ENCODE measurements at places on chromosomes 2 and 18.

DNA sequence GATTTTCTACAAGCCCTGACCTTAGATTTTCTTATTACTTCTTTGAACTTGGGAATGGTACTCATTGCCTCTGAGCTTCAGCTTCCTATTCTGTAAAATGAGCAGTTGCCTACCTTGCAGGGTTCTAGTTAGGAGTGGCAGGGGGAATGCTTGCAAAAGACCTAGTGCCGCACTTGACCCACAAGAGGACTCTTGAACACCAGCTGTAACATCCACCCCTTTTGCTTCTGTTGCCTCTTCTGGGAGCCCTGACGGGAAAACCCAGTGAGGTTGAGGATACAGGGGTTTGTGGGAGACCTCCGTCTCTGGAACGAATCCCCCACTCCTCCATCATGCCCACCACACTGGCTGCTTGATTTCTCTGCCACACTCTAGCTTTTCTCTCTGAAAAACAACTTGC is 27.1 kb upstream of the LBH start:
- no peak for DNase-seq

DNA sequence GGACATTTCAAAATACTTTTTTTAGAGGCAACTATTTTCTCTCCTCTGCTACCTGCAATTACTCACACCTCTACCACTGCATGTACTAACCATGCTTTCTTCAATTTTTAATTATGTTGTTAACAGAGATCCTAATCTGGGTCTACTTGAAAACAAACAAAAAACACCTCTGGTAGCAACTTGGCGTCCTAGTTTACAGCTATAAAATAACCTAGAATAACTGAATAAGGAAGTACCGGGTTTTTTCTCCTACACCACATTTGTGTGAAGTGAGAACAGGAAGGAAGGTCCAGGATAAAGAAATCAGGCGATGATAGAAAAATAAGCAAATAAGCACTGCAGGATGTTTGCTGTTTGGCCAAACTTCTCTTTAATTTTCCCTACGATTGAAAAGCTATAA is 633.5 kb downstream of the LRP1B start:
- no peak for DNase-seq

- peak; percentile 82 for DNase-seq
These were observed 4.6 kb upstream of the SDC1 start for GRCh38 chr2:20229322-20230113.

DNA sequence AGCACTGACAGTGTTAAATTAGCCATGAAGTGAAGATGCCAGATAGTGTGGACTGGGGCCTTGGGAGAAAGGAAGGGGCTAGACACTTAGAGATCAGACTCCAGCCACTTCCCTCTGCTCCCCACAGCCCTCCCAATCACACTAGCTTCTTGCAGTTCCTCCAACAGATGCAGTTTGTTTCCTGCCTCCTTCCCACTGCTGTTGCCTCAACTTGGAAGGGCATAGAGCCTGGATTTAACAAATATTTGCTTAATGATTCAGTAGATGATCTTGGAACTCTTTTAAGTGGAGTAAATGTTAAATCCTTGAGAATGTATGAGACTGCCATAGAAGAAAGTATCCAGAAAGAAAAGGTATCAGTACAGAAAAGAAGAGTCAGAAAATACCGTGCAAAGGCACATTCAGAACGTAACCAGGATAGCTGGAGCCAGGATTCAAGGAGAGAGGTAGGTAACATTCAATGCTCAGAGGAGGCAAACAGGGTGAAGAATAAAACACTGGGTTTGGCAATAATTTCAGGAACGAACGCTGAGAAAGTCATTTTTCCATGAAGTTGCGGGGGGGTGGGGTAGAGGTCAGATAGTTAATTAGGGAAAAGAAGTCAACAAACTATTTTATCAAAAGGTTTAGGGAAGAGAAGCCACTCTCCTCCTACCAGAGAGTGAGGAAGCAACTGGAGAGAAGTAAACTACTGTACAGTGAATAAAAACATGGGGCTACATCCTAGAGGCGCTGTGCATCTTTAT is 1.3 kb upstream of the BZW1 start:
- peak; percentile 81 for DNase-seq

DNA sequence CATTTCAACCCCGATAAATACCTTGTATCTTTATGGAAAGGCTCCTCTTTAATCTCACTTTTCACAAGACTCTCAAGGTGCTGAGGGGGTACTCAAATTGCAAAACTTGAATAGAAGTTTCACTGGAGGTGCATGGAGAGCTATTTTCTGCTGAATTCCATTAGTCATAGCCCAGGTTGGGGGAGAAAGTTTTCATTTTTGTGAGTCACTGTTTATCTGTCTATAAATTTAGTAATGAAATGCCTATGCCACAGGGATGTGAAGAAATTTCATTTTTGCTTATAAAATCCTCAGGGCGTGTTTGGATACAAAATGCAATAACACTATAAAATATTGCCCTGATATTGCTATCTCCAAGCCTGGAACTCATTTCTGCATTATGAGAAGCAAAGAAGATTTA is 346.3 kb downstream of the LRATD1 start:
- peak; percentile 16 for DNase-seq

GRCh38 chr18:57995331-57995730 is 48.7 kb upstream of the NEDD4L start:
- no peak for DNase-seq

DNA sequence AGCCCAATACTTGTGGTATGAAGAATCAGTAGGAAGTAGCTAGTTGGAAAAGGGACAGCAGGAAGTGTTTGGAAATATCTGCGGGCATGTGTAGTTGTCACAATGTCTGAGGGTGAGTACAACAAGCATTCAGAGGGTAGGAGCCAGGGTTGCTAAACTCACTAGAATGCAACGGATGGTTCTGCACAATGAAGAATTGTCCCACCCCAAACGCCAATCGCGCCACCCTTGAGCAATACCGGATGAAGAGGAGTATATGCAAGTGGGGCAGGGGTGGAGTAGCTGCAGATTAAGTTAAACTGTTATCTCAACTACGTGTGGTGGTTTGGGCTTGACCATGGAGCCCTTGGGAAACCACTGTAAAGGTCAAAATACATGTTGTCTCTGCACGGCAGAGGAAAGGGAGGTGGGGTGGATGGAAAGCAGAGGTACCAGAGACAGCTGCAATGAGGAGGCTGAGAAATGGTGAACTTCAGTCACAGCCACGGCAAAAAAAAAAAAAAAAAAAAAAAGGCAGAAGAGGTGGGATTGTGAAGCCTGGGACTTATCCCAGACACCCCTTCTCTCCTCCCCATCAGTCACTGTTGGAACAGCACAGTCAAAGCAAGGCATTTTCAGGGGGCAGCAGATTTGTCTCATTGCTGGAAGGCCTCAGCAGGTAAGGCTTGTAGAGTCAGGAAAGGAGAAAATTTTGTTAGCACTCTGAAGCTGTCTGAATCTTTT is 5.2 kb downstream of the CCL20 start:
- no peak for DNase-seq

DNA sequence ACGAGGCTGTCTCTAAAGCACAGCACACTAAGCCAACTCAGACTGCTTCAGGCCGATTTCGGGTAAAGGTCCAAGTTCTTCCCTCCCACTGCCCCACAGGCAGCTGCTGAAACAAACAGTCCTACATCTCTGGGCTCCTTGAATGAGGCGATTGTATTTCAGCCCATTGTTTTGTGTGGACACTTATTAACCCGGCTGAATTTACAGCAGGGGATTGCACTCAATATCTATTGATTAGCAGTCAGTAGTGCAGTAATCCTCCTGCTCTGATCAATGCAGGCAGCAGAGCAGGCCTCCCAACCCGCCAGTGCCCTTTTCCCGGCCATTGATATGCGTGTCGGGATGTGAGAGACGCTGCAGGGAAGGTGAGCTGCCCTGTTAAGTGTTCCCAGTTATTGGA is 330.1 kb downstream of the CMPK2 start:
- DNase-seq = no peak

DNA sequence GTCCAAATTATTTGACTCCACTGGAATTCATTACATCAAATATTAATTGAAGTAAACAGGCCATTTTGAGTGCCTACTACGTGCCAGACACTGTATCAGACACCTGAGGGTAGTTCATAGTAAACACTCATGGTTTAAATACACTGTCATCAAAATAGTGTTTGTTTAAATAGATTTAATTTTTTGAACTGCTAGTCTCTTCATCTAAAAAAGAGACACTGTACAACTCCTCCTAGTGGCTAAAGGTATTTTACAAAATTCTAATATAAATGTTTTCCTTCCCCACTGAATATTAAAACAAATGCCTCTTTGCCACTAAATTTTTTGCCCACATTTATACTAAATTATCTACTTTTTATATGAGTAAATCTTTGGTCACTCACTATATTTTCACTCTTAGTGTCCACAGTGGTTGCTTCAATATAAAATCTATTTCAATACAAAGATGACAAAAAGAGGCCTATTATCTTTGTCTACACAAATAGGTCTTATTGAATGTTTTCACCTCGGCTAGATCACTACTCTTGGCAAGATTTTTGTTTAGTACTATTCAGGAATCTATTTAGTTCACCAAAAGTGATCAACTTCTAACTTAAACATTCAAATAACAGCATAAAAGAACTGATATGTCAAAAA is 122.1 kb downstream of the TMEM247 start:
- DNase-seq = peak; percentile 3

DNA sequence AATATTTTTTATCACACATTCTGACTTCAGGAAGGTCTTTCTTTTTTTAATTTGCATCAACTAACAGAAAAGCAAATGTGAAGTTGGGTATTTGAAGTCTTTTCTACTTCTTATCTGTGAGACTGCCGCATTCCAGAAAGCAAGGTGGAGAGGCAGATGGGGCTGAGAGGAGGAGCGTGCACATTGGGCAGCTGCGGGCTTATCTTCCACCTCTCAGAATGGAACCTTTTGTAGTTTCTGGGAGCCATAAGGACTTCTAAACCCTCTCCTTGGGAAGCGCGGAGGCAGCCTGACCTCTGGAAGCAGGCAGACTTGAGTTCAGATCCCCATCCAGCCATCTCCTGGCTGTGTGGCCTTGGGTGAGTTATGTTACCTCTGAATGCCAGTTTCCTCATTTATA is 3.9 kb downstream of the MAPRE3 start:
- no peak for DNase-seq

DNA sequence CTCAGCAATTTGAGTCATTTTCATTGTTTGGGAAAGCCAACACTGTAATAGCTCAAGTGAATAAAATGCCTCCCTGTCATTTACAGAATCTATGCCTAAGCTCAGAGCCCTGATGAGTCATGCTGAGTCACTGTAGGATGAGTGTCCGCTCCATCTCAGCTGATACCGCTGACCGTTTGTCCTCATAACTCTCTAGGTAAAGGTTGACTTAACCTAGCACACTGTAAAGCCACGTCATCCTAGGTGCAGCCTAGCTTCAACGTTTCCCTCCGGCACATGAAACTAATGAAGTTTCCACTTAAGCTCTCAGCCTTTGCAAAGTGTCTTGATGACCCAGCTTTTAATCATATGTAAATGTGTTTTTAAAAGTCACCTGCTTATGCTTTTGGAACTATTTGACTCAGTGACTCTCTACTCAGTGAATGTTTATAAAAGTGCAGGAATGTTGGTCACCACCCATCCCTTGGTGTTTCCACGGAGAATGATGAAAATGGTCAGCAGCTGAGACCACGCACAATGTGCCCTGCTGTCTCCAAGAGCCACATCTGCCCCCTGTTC is 154.0 kb downstream of the PMAIP1 start:
- DNase-seq = peak; percentile 93

DNA sequence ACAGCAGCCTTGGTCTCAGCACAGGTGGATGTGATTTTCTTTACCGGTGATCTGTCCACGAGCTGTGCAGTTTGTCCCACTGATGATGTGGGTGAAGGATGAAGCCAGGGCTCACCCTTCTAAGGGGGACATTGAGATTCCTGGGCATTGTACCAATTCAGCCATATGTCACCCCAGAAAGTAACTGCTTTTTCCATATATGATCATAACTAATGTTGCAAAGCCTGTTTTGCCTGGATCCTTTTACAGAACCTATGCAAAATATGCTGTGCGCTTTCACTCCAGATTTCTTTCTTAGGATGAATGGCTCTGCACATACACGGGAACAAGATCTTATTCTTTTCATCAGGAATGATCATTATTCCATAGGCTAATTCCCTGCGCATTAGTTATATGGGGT is 96.9 kb upstream of the POU3F3 start:
- DNase-seq = no peak

DNA sequence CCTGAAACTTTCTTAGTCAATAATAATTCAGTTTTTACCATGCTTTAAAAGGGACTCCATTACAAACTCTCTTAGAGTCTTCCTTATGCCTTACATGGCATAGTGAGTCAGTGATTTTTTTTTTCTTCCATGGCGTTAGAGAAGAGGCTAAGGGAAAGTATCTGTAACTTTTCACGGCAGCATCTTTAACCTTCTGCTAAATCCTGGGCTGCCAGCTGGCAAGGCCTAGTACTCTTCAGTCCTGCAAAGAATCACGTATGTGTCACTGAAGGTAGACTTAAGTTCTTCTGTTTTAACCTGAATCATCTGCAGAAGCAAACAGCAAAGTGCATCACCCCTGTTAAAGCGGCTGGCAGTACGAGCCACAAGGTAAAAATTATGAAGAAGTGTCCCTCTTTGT is 286.3 kb upstream of the FN1 start:
- peak; percentile 31 for DNase-seq

- no peak for DNase-seq
These were observed 149.7 kb downstream of the DCC start for GRCh38 chr18:52489396-52490306.

DNA sequence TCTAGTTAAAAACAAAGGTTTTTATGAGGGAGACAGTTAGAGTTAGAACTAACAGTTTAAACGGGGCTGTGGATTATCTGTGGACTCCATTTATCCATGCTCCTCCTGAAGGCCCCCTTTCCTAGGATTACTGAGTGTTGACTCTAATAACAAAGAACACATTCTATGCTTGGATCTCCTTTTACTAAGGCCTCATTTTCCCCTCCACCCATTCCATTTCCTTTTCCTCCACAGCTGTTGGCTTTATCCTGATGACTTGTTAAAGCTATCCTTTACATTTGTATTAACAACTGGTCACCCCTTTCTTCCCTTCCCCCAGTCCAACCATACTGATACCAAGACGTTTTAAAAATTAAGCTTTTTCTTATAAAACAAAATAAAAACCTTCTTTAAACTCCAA is 220.6 kb downstream of the SRBD1 start:
- DNase-seq = no peak

- DNase-seq = peak; percentile 62
These were observed 89.9 kb downstream of the MAPK4 start for GRCh38 chr18:50649821-50650220.

DNA sequence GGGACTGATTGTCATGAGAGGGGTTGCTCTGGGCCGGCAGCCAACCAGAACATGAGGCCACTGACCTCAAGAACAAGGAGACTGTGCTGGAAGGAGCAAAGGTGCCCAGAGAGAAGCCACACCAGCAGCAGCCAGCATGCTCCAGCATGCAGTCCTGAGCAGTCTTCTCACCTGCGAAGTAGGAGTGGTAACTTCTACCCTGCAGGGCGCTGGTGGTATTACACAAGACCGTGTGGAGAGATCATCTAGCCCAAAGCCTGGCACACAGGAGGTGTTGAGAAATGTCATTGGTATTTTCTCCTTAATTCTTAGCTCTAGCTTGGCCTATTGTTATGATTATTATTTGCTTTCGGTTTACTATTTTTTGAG is 132.7 kb downstream of the TSN start:
- no peak for DNase-seq

- no peak for DNase-seq
These were observed 80.8 kb downstream of the NAT8 start for GRCh38 chr2:73561422-73561821.
